ENCODE measurements at places on chromosomes 2 and 18.

GRCh38 chr2:86518481-86518880, 44.8 kb downstream of the CHMP3 start:
- DNase-seq, result peak; percentile 9

DNA sequence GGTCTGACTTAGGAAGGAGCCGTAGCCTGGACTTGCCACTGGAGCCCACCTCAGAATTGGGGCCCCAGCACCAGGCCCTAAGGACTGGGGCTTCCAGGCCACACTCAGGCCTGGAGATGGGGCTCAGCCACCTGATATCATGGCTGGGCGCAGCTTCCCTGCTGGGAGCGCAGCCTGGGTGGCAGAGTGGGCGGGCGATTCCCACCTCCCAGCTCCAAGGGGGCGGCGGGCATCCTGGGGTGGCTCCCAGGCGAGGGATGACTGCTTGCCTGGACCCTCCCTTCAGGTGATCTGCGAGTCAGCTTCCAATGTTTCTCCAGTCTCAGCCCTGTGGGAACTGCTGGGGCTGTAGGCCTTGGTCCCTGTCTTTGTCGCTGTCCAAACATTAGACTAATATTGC, 20.1 kb downstream of the GPR35 start:
- no peak for DNase-seq

DNA sequence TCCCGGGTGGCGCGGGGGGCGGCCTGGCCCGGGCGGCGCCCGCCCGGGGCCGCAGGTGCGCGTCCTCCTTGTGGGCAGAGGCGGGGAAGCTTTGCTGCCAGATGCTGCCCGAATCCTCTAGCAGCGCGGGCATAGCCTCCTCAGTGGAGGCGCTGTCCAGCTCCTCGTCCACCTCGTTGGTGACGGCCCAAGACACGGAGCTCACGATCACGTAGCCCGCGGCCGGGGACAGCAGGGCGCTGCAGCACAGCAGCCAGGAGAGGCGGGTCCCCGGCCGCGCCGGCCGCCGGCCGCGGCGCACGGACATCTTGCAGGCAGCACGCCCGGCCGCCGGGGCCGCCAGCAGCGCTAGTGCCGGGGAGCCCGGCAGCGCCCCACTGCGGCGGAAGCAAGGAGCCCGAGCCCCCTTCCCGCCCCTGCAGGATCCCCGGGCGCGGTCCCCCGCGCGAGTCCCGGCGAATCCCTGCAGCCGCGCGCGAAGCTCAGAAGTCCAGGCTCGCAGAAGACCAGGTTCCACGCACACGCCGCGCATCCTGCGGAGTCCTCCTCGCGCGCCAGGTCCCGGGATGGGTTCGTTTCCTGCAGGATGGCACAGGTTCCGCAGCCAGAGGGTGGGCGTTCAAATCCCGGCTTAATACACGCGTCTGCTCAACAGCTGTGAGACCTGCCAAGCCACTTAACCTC, at the start of gene CREG2:
TSS of gene CREG2 (minus strand) at position 353 of the 684 bp plus-strand sequence. CDS start at position 307, 46 bp downstream.
- peak; percentile 51 for DNase-seq

- DNase-seq, result no peak
Observed at GRCh38 chr18:23631746-23632145, 31.0 kb downstream of the ANKRD29 start.
